SK-N-DZ (cell line): ENCODE measurements at places on chromosomes 1 and 21.
A peak's percentile ranks its signal among the peaks of the same experiment; 100 is the strongest.

DNA sequence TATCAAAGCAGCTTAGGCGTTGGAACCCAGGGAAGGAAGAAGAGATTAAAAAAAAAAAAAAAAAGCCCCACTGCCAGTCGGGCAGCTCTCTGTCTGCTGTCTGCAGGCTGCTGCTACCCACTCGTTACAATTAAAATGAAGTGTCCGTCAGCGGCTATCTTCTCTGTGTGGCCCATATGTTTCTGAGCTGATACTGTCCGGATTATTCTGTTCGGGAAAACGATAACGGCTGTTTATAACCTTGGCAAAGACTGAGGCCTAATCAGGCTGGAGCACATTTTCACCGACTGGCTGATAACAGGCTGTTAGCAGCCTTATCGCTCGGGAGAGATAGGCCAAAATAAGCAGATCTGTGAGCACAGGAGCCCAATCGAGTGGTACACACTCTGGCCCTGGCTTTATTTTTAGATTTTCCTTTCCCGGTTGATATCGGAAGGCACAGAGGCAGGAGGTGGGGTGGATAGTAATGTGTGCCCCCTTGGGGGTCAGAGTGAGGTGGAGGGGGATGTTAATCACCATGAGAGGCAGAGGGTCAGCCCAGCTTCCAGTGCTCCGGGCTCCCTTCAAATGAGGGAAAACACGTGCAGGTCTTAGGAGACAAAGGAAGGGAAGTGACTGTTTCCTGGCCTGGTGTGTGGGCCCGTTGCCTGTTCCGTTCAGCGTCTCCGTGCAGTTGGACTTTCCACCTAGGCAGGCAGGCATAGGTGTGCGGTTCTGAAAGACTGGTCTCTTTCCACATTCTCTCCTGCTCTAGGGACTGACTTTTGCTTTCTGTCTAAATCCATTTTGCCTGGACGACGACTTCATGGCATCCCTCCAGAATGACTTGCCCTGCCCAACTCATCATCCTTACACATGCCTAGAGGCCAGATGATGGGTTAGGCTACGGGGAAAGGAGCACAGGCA lies 153.4 kb downstream of the PBX1 start:
- peak; percentile 80 for DNase-seq

DNA sequence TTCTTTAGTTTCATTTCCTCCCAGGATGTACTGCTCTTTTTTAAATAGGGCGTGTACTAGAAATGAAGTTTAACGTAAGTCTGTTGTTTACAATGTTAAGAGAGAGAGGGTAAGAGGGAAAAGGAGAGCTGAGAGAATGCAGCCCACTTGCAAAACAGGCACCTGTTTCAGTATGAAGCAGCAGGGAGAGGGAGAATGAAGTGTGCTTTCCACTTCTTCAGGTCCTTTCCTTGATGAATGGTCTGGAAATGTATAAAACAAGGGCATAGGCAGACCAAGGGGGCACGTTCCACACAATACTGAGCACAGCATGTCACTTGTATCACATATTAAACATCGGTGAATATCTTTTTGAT lies 2.0 kb downstream of the KCNA3 start:
- no peak for DNase-seq

GRCh38 chr1:57404884-57405283 lies 19.0 kb downstream of the DAB1 start:
- DNase-seq, result no peak

GRCh38 chr21:20013851-20014250 lies 984.4 kb upstream of the NCAM2 start:
- DNase-seq, result peak; percentile 90

DNA sequence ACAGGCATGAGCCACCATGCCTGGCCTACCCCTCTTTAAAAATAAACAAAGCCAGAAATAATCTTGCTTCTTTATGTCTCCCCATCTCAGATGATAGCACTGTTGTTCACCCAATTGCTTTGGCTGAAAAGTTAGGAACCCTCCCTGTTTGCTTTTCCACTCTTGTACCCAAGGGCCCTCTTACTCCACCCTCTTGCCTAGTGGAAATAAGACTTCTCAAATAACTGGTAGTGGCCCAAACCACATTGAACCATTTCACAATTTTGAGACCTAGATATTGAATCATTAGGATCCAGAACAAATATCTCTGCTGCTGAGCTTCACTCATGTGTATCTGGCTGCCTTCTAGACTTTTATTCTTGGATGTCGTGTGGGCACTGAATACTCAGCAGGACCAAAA lies 37.7 kb downstream of the RNF220 start:
- no peak for DNase-seq
